Stimulated activated naive B cell treated with anti-CD40 and anti-IgM and Interleukin-4, amounts not matched to agents 10 μg/mL and 1 μg/mL and 100 μg/mL, for 72 hours (primary cell): ENCODE measurements at places on chromosomes 7 and 10.

DNA sequence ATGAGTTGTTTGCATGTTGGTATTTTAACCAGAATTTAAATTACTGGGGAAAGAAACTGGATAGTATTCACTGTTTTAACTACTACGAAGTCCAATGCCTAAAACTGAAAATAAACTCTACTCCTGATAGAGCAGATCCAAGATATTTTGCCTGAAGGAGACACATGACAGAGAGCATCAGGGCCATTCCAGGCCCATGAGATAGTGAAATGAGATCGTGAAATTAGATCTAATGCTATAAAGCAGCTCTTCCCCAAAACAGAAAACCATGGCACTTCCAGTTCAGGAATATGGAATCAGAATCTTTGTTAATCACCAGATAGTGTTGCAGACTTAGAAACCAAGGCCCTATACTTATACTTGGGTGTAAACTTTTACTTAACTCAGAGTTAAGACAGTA, 124.3 kb upstream of the CACNA2D1 start:
- H3K27ac ChIP-seq: no peak overlapping the region
- no peaks in the 10 kb centered on the region for H3K36me3 ChIP-seq
- H3K4me3 ChIP-seq: no peak overlapping the region
- DNase-seq: no peak
- peaks cover 6% of the 10 kb centered on the region for H3K27me3 ChIP-seq
- H3K4me1 ChIP-seq: peaks cover 3% of the 10 kb centered on the region

GRCh38 chr7:20596653-20597052, 18.8 kb upstream of the ABCB5 start:
- H3K27me3 ChIP-seq: peaks cover 13% of the 10 kb centered on the region
- no peaks in the 10 kb centered on the region for H3K4me1 ChIP-seq
- no peak overlapping the region for H3K27ac ChIP-seq
- H3K4me3 ChIP-seq: no peak overlapping the region
- no peaks in the 10 kb centered on the region for H3K36me3 ChIP-seq
- no peak for DNase-seq

DNA sequence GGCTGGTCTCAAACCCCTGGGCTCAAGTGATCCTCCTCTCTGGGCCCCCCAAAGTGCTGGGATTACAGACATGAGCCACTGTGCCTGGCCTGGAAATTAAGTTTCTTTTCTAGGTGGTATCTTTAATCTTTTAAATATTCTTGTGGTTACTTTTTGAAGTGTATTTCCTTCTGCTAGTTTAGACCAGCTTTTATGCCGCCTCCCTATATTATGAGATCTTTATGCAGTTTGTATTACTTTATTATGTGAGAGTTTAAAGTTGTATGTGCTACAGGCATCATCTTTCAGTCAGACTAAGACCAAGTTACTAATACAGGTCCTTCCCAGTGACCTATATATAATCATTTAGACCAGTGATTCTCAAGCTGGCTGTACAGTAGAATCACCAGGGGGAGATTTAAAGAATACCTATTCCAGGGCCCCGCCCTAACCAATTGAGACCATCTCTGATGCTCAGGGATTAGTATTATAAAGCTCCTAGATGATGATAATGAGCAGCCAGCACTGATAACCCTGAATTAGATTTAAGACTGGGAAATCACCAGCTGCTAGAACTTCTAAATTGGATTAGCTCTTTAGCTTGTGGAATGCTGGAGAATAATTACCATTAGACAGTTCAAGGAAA, 11.3 kb downstream of the INPP5F start:
- H3K4me3 ChIP-seq: no peak overlapping the region
- peaks cover 25% of the 10 kb centered on the region for H3K36me3 ChIP-seq
- H3K27me3 ChIP-seq: no peaks in the 10 kb centered on the region

- no peak for DNase-seq
- H3K27ac ChIP-seq: no peak overlapping the region
- no peaks in the 10 kb centered on the region for H3K27me3 ChIP-seq
- H3K4me3 ChIP-seq: no peak overlapping the region
Measured at GRCh38 chr7:36878288-36878687, 154.0 kb upstream of the AOAH start.
